ENCODE measurements at places on chromosomes 4 and X. TPM values are rescaled to one million over a fixed set of nuclear protein-coding genes. Genes with fewer than 3 reads are reported as not detected.

DNA sequence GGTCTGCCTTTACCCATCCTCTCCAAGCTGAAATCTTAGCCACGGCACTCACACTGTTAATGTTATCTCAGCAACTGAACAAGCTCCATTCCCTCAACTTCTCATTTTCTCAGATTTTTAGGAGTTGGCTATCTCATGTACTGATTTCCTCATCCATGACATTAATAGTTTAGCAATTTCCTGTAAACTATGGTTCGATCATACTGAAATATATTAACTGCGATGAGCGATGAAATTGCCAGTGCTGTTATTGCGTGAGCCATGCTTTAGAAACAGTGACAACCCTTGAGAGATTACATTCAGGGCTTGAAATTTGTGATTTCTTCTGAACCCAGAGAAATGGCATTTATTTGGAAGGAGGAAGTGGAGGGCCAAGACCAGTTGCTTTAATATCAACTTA is 223.7 kb downstream of the GPAT3 start:
- no peak overlapping the region for H3K27ac ChIP-seq
- H3K4me3 ChIP-seq: no peak overlapping the region
- no peaks in the 10 kb centered on the region for H3K27me3 ChIP-seq
- no peaks in the 10 kb centered on the region for H3K4me1 ChIP-seq
- DNase-seq: no peak

Gene SNX25
- total RNA-seq: 12.8 TPM

Gene CDKL2
- 2.1 TPM for total RNA-seq

DNA sequence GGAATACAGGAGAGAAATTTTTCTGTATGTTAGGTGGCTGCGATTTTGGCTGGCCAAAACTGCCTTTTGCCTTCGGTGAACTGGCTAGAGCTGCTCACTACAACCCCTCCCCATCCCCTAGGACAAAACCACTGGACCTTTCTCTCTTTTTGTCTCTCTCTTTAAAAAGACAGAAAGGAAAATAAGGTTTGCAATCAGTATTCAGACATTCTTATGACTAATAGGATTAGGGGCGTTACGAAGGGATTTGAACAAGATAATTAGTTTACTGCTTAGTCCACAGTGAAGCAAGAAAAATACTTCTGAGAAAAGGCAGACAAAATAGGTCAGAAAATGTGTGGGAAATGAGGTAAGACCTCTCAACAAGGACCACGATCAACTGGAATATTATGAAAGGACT is 180.4 kb downstream of the SLIT2 start:
- peaks cover 69% of the 10 kb centered on the region for H3K4me1 ChIP-seq
- H3K4me3 ChIP-seq: no peak overlapping the region
- peaks cover 1% of the 10 kb centered on the region for H3K36me3 ChIP-seq
- no peaks in the 10 kb centered on the region for H3K27me3 ChIP-seq

DNA sequence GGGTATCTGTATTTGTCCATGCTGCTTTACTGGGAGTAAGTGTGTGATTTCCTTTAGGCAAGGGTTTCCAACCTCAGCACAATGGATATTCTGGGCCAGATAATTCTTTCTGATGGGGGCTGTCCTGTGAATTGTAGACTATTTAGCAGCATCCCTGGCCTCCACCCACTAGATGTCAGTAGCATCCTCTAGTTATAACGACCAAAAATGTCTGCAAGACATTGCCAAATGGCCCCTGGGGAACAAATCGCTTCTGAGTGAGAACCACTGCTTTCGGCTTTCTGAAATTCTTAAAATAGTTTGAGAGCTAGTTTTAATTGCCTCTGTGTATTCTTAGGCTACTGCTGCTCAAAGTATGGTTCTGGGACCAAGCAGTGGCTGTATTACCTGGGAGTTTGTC is 81.2 kb upstream of the GPM6B start:
- no peak for DNase-seq
- H3K4me3 ChIP-seq: no peak overlapping the region
- peaks cover 10% of the 10 kb centered on the region for H3K4me1 ChIP-seq
- no peaks in the 10 kb centered on the region for H3K27me3 ChIP-seq

GRCh38 chr4:107279733-107280132 is 243.6 kb upstream of the DKK2 start:
- H3K4me1 ChIP-seq: peaks cover 45% of the 10 kb centered on the region
- no peaks in the 10 kb centered on the region for H3K36me3 ChIP-seq
- H3K27ac ChIP-seq: no peak overlapping the region
- no peak for DNase-seq
- no peaks in the 10 kb centered on the region for H3K27me3 ChIP-seq
- H3K4me3 ChIP-seq: no peak overlapping the region

GRCh38 chrX:9997041-9997440 is 29.9 kb downstream of the CLDN34 start:
- DNase-seq: no peak
- H3K27me3 ChIP-seq: no peaks in the 10 kb centered on the region
- no peaks in the 10 kb centered on the region for H3K4me1 ChIP-seq

GRCh38 chr4:4852591-4853362 is 6.7 kb upstream of the MSX1 start:
- H3K4me1 ChIP-seq: peaks cover 51% of the 10 kb centered on the region
- peak overlapping the region; percentile 94 for H3K27ac ChIP-seq
- peaks cover 6% of the 10 kb centered on the region for H3K27me3 ChIP-seq
- no peak for DNase-seq

GRCh38 chrX:35919536-35920309 is at the start of gene CFAP47:
Gene CFAP47, plus strand, starts transcription at chrX:35919734. Its CDS starts 66 bp downstream, at chrX:35919800.
- H3K27ac ChIP-seq: no peak within 1 kb of the TSS
- H3K4me1 ChIP-seq: no peaks in the 10 kb centered on the region
- no peaks in the 10 kb centered on the region for H3K27me3 ChIP-seq
- H3K36me3 ChIP-seq: no peaks in the 10 kb centered on the region

GRCh38 chrX:108132876-108133275 is 41.3 kb downstream of the ATG4A start:
- H3K27ac ChIP-seq: no peak overlapping the region
- no peaks in the 10 kb centered on the region for H3K27me3 ChIP-seq
- peaks cover 7% of the 10 kb centered on the region for H3K36me3 ChIP-seq
- DNase-seq: no peak
- H3K4me3 ChIP-seq: no peak overlapping the region

GRCh38 chr4:19945979-19946380 is 305.7 kb upstream of the SLIT2 start:
- no peak overlapping the region for H3K4me3 ChIP-seq
- DNase-seq: no peak
- no peaks in the 10 kb centered on the region for H3K27me3 ChIP-seq
- no peaks in the 10 kb centered on the region for H3K4me1 ChIP-seq

Gene SSX4
- total RNA-seq: not detected

DNA sequence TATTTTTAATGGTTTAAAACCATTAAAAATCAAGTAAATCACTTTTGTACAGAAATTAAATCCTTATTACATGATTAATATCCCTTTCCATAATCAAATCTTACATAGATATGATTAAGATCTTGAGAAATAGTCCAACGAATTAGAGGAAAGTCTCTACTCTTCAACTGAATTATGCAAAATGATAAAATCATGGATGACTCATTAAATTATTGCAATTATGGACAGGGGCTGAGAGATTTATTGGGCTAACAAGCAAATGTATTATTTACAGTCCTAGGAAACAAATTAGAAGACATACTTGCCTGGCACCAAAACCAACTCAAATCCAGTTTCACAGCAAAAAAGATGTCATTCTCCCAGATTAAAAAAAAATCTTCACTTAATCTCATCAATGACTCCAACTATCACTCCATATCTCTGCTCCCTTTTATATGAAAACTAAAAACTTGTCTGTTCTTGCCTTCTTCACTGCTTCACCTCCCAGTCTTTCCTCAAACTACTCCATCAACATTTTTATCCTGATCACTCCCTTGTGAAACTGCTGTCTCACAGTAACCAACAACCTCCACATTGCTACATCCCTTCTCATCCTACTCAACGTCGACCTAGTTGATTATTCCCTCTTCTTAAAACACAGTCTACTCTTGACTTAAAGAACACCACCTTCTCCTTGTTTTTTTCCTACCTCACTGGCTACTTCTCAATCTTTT is 18.4 kb upstream of the DDX60 start:
- H3K27ac ChIP-seq: no peak overlapping the region
- no peaks in the 10 kb centered on the region for H3K36me3 ChIP-seq
- DNase-seq: no peak
- H3K4me1 ChIP-seq: peaks cover 3% of the 10 kb centered on the region
- no peaks in the 10 kb centered on the region for H3K27me3 ChIP-seq

Gene MAGEA2
- not detected for total RNA-seq

Gene S100G
- total RNA-seq: not detected

DNA sequence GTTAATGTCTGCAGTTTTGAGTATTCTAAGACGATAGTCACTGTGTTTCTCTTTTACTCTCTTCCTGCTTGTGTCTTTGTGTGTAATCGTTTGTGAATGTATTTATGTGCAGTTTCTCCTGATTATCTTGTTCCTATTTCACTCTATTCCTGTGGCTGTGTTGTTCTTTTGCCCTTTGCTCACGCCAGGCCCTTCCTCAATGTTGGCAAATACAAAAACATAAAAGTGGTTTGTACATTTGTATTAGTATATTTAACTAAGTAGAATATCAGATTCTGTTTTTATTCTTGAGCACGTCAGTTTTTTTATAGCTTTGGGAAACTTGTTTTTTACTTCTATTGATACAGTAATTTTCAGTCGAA is 107.6 kb upstream of the BMPR1B start:
- DNase-seq: no peak
- no peak overlapping the region for H3K4me3 ChIP-seq
- peak overlapping the region; percentile 59 for H3K27ac ChIP-seq
- H3K27me3 ChIP-seq: no peaks in the 10 kb centered on the region
- H3K36me3 ChIP-seq: peaks cover 19% of the 10 kb centered on the region

- H3K27me3 ChIP-seq: no peaks in the 10 kb centered on the region
- peaks cover under 1% of the 10 kb centered on the region for H3K36me3 ChIP-seq
- no peak overlapping the region for H3K27ac ChIP-seq
- no peak for DNase-seq
- no peak overlapping the region for H3K4me3 ChIP-seq
Observed at GRCh38 chrX:41409006-41409405, 38.1 kb upstream of the NYX start.

Gene LONRF3
- 1.3 TPM for total RNA-seq

Gene PRPS1
- total RNA-seq: 30.0 TPM

- H3K27ac ChIP-seq: no peak overlapping the region
- H3K36me3 ChIP-seq: no peaks in the 10 kb centered on the region
- no peak overlapping the region for H3K4me3 ChIP-seq
- H3K4me1 ChIP-seq: peaks cover 10% of the 10 kb centered on the region
Observed at GRCh38 chr4:1203026-1203616, 30.7 kb upstream of the SPON2 start.

DNA sequence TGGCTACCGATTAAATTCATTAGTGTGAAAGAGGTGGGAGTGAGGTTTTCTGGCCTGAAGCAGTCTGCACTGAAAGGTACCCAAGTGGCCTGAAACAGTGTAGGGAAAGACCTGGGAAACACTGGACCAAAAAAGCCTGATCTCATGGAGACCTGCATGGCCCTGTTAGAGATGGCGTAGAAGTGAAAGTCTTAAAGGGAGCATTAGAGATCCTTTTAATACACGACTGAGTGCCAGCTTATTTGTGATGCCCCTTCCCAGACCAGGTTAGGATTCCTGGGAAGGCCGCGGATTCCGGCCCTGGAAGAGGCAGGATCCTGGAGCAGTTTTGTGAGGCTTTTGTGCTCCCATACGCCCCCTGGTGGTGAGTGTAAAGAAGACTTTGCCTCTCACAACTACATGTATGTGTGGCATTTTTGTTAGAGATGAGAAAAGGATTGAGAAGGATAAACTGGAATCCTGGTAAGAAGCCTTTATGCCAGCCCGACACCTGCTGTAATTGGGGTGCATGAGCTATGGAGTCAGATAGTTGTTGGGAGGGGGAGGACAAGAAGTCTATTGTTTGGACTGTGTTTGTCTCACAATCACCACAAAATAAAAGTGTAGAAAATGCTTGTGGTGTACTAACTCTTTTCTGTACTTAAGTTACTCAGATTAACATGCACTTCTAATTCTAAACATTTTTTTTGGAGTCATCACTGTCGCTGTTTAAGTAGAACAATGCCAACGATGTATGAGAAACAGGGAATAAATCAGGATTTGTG is 54.0 kb downstream of the JADE1 start:
- H3K4me1 ChIP-seq: peaks cover 9% of the 10 kb centered on the region
- H3K27me3 ChIP-seq: no peaks in the 10 kb centered on the region
- DNase-seq: peak; percentile 68
- H3K27ac ChIP-seq: no peak overlapping the region
- peaks cover 24% of the 10 kb centered on the region for H3K36me3 ChIP-seq

Gene GAGE1
- not detected for total RNA-seq

Gene NEUROG2
- total RNA-seq: not detected

Measured in mesothelial cell of epicardium (in vitro differentiated cells).